ENCODE measurements at places on chromosomes 5 and 9.
A peak's percentile ranks its signal among the peaks of the same experiment; 100 is the strongest.

DNA sequence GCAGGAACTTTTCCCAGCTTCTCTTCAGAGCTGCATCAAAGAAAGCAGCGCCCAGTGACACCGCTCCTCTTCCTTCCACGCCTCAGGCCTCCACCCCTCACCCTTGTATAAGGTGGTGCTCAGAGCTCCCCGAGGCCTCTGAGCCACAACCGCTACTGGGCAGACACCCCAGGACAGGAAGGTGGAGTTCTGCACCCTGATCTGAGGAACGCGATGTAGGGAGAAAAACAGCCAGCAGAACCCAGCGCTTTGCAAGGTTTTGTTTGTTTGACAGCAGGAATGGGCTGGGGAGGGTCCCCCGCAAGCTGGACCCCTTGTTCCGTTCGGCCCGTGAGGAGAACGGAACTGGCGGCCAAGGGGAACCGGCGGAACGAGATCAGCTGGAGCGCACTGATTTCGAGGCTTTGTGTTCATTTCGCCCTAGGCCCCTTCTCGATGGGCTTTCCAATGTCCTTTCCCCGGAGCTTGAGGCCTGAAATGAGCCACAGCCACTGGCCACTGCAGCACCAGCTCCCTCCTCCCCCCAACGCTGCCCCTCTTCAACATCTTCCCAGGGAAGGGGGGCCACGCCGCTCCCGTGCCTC, 4.1 kb downstream of the EDF1 start:
- peak; percentile 29 for DNase-seq

DNA sequence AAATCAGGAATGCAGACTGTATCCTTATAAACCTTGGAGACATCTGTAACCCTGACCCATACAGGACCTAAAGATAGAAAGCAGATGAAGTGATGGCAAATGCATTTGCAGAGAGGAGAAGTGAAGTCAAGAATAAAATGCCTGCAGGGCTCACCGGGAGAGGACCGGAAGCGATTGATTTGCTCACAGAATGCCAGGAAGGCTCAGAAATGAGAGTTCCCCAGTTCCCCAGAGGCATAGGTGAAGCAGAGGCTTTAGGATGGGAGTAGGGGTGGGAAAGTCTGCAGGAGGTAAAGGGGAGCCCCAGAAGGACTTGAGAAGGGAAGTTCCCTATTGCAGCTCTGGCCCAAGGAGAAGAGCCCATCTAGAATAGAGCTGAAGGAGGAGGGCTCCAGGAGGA, 63.9 kb upstream of the TNFAIP8 start:
- no peak for DNase-seq

- DNase-seq: no peak
Observed at GRCh38 chr9:95189251-95190098, 128.0 kb downstream of the FANCC start.

DNA sequence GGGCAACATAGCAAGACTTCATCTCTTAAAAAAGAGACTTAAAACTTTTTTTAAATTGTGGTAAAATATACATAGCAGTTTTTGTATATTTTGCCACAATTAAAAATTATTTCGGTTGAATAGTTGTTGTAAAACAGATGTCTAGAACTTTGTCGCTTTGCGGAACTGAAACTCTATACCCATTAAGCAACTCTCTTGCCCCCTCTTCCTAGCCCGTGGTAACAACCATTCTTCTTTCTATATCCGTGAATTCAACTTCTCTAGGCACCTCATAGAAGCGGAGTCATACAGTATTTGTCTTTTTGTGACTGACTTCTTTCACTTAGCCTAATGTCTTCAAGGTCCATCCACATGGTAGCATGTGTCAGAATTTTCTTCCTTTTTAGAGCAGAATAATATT, 43.3 kb downstream of the SPARC start:
- no peak for DNase-seq

DNA sequence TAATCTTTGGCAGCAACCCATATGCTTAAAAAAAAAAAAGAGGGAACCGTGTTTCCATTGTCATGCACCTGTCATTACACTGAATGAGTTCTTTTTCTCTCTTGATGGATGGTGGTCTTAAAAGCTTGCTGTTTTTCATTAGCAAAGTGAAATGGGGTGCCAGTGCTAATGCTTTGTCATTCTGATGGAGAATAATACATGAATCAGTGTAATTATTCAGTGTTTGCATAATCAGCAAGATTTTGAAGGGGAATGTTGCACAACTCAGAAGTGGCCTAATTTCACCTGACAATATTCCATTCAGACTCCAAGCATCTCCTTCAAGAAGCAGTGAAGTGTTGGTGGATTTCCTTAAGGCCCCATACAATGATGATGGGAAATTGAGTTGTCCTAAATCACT, 38.1 kb downstream of the MAP1B start:
- DNase-seq: no peak

- peak; percentile 53 for DNase-seq
Observed at GRCh38 chr5:145245354-145245753, 589.8 kb downstream of the PRELID2 start.

DNA sequence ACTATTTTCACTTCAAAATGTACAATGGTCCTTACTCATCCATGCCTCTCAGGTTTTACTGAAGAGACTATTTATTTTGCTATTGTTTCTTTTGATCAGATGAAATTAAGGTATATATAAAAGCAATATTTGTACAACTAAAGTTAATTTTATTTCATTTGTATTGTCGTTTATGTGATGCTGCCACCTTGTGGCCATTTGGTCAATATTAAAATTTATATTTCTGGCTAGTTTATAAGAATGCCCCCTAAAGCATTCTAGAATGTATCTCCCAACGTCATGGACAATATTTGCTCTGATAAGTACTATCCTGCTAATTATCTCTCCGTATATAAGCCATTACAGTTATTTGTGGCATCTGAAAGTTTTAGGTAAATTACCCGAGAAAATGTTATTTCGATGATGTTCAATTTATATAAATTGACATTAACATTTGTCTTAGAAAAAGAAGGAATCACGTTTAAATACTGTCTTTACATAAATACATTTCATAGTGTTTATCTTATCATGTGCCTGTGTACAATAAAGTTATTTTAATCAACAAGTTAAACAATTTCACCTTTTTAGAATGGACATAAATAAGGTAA, 680.0 kb downstream of the TAF11L14 start:
- no peak for DNase-seq

DNA sequence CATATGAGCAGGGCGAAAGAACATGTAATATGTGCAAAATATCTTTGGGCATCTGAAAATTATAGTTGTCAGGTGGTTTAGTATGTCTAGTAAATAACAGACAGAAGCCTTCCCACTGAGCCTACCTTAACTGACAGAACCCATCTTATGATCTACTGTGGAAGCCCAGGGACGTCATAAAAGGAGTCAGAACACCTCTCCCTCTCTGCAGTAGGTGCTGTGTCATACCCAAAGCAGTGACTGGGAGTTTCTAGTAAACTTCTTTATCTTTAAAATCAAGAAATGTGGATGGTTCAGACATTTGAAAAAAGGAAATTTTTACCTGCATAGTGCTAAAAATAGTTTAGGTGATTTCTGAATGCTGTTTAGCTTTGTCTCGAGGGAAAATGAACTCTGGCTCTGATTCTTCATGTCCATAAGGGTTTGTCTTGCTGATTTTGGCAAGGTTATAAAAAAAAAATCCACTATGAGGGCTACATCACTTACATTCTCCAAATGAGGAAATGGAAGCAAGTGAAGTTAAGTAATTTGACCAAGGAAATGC, 104.0 kb downstream of the NUDT12 start:
- DNase-seq: no peak

DNA sequence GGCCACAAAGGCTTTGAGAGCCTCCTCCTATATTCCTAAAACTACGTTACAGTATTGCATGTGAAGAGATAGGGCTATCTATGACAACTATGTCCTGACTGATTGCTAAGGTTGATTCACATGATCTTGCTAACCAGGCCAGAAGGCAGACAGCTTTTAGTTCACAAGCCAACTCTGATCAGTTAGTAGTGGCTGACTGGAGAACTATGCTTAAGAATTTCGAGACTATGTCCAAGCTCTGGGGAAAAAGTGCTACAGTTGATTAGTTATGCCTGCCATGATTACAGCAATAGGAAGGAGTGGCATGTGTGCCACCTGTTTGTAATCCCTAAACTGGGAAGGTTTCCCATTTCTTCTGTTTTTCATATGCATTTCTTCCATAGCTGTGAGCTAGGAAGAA, 223.4 kb downstream of the DOCK8 start:
- DNase-seq: no peak

GRCh38 chr5:91668261-91668660, 285.1 kb upstream of the ARRDC3 start:
- no peak for DNase-seq

GRCh38 chr5:40570408-40571129, 109.1 kb upstream of the PTGER4 start:
- no peak for DNase-seq

- no peak for DNase-seq
Observed at GRCh38 chr5:52885614-52886013, 97.9 kb downstream of the ITGA1 start.

DNA sequence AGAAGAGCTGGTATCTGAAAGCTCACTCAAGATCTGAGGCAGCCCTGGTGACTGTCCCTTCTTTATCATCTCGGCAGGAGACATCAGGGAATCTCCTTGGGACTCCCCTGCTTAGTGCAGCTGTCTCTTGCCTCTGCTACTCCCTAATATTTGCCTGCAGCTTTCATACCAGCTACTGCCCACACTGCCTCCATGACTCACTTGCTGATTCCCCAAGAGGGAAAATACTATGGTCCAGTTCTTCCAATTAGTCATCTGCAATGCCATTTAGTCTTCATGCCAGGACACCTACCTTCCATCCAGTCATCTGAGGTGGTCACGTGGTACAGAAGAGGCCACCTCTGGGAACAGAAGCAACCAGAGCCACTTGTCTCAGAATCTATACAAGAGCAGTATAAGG, 270.8 kb downstream of the NTRK2 start:
- DNase-seq: no peak

GRCh38 chr5:134577022-134577795, 51.7 kb downstream of the JADE2 start:
- DNase-seq: no peak

DNA sequence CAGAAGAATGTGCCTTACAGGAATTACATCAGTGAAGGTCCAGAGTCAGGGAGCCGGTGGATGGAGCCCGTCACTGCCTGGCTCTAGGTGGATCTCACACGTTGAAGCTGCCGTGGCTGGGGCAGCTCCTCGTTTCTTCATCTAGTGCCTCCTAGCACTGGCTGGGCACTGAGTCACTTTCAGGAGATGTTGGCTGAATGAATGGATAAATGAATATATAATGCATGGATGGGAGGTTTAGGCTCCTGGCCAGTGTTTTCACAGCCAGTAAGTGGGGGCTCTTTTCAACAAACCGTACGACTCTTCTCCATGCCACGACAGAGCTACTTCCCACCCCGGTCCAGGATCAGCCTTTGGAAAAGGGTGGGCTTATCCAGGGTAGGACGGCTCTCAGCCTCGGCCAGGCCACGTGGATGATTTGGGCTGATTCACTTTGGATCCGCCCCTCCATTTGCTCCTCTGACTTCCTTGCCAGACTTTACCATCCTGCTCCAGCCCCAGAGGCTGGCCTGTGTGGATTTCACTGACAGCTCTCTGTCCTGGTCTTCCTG, 1.3 kb upstream of the SH3PXD2B start:
- DNase-seq: peak; percentile 88

DNA sequence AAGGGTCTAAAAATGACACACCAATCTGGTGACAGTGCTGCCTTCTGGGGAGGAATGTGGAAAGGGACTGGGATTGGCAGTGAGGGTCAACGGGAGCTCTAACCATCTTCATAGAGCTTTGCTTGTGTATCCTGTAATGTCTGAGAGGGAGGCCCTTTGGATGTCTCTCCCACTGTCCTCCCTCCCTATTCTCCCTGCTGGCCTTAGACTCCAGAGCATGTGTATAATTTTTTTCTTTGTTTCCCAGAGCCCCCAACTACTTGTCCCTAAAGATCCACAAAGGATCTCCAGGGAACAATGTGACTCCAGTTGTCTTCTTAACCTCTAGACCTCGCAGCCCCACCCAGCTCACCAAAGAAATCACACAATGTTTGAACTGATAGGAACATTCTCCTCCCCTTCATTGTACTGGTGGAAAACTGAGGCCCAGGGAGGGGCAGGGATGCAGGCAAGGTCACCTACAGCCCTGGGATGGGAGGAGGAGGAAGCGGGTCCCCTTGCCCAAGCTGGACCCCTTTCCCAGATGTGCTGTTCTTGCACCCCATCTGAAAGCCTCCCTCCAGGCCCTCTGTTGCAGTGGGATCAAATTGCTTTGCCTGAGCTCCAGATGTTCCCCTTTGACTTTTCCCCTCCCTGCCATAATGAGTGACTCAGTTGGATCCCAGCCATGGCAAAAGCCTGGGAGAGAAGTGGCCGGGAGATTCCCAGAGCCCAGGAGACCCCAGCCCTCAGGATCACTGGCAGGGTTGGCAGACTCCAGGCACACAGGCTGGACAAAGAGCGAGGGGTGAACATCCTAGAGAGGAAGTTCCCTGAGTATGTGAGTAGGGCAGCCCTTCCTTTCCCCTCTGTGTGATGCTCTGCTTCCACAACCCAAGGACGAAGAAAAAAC, 21.8 kb downstream of the SPARC start:
- no peak for DNase-seq

- no peak for DNase-seq
Observed at GRCh38 chr5:155085282-155085989, 71.9 kb downstream of the KIF4B start.

GRCh38 chr5:39424736-39425637, at the start of gene DAB2:
DAB2 (minus strand) TSS chr5:39424980; CDS start chr5:39394320, 30,660 bp downstream.
- DNase-seq: peak; percentile 96

GRCh38 chr9:131432050-131432449, 38.2 kb downstream of the PRRC2B start:
- no peak for DNase-seq
